Stimulated activated CD8-positive, alpha-beta memory T cell treated with anti-CD3 and anti-CD28 coated beads, Interleukin-4, amount 100 ng/mL, for 24 hours (primary cell): ENCODE measurements at places on chromosomes 12 and 14.

DNA sequence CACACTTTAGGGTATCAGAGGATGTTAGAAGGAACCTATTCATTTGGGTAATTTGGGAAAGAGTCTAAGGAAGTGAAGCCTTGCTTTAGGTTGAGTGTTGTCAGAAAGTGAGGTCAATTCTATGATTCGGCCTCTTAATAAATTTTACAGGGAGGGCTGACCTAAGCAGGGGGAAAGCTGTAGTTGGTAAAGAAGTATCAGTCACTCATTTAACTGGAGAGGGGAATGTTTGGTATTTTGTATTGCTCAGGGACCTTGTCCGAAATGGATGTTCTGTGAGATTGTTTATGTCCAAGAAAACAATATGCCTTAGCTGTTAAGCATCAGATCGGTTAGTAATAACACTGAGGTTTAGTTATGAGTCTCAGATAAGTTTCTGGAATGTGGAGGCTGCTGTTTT lies 7.3 kb downstream of the CAND1 start:
- no peak for DNase-seq

GRCh38 chr14:90426663-90427062 lies 29.8 kb downstream of the CALM1 start:
- no peak for DNase-seq

DNA sequence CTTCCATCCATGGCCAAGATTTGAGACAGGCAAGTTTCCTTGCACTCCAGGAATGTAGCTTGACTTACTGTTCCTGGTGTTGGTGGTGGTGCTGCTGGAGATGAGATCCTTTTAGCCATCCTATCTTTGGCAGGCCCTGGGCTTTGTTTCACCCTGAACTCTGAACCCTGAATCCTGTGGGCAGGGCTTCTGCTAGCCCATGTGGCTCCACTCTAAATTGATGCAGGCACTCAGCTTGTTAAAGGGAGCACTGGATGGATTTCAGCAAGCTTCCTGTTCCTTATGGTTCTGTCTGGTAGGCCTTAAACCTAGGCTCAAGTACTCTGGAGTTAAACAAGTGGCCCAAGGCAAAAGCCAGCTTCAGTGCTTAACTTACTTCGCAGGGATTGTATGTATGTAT lies 138.2 kb downstream of the RGS6 start:
- DNase-seq, result no peak

- DNase-seq, result no peak
Measured at GRCh38 chr14:22814941-22815713, at the start of gene SLC7A7. Gene SLC7A7, minus strand, starts transcription at chr14:22815435. Its CDS starts 2,037 bp downstream, at chr14:22813398.

GRCh38 chr12:53338017-53338416 lies 1.9 kb upstream of the SP7 start:
- DNase-seq, result no peak

GRCh38 chr14:76870166-76870565 lies 44.0 kb downstream of the LRRC74A start:
- DNase-seq, result no peak

DNA sequence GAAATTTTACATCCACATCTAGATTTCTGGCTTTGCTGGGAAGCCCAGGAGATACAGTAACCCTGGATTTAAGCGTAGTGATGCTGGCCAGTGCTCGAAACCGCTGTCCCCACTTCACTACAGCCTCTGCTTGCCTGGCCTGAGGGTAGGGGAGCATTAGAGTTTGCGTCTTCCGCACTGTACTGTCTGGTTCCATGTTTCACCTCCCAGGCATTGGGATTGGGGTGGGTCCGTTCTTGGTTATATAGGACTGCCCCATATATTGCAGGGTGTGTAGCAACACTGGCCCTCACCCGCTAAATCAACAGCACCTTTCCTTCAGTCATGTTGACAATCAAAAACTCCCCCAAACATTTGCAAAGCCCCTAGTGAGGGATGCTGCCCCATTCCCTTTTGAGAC lies 240.8 kb downstream of the ZFP36L1 start:
- DNase-seq, result no peak

DNA sequence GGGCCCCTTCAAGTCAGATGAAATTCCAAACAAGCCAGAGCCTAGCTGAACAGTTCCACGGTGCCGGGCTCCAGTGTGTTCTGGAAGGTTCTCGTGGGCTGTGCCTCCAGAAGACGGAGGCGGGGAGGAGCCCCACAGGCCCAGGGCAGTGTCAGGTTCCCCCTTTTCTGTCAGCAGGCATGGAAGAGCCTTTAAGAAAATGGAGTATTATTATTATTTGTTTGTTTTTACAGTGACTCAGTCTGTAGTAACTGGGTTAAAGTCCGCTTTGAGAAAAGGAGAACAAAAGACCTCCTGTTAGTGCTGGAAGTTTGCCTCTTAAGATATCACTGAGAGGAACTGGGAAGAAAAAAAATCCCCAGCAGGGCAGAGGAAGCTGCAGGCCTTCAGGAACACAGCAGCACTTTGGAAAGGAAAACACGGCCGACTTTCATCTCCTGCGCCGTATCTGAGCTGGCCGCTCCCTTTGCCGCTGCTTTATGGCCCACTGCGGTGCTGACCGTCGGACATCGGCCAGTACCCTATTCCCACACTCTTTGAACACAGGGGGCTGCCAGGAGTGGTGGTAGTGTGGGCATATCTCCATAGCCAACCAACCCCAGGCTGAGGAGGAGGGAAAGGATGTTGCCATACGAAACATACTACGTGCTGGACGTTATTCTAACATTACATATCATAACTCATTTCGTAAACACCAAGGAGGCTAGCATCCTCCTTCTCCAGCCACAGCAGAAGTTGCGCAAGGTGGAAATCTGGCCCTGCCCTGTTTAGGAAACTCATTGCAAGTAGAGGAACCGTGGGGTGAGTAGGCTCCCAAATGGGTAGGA lies 194.0 kb downstream of the ZFP36L1 start:
- no peak for DNase-seq

DNA sequence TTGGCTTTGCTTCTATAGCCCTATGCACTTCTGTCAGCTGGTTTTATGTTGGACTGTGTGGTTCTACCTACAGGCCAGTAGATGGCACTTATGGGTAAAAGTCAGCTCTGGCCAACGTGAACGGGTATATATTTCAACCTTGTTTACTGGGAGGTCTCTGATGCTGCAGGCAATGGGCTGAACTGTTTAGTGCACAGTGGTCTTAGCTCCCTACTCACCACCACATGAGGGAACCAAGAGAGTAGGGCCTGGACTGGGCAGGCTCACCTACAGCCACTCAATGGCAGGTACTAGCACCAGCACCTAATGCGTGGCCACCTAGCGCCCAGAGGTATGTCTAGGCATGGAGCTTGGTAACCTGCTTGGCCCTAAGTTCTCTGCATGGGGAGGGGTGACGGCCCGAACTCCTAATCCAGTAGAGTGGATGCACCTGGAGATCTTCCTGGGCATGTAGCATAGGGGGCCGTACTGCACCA lies 481.8 kb downstream of the TMEM117 start:
- DNase-seq, result no peak

GRCh38 chr12:116354950-116355783 lies 77.7 kb upstream of the MED13L start:
- DNase-seq, result no peak

DNA sequence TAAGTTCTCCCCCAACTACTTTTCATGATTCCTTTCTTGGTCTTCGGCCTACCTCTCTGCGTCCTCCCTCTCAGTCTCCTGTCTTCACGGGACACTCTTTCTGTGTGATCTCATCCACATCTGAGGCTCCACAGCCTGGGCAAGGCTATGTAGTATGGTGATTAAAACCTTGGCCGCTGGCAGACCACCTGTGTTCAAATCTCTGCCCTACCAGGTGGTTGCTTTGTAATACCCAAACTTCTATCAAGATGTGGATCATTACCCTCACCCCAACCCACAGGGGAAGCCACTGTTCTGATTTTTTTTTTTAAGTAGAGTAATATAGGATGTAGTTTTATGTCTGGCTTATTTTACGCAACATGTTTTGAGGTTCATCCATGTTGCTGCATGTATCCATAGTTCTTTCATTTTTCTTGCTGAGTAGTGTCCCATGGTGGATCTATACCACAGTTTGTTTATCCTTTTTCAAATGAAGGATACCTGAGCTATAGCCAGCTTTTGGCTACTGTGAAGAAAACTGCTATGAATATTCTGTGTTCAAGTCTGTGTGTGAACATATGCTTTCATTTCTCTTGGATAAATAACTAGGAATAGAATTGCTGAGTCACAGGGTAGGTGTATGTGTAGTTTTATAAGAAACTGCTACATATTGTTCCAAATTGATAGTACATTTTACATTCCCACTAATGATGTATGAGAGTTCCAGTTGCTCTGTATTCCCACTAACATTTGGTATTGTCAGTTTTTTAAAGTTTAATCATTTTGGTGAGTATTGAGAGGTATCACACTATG lies 8.3 kb upstream of the STAT6 start:
- no peak for DNase-seq

GRCh38 chr14:61802010-61802568 lies 39.9 kb downstream of the SNAPC1 start:
- no peak for DNase-seq

DNA sequence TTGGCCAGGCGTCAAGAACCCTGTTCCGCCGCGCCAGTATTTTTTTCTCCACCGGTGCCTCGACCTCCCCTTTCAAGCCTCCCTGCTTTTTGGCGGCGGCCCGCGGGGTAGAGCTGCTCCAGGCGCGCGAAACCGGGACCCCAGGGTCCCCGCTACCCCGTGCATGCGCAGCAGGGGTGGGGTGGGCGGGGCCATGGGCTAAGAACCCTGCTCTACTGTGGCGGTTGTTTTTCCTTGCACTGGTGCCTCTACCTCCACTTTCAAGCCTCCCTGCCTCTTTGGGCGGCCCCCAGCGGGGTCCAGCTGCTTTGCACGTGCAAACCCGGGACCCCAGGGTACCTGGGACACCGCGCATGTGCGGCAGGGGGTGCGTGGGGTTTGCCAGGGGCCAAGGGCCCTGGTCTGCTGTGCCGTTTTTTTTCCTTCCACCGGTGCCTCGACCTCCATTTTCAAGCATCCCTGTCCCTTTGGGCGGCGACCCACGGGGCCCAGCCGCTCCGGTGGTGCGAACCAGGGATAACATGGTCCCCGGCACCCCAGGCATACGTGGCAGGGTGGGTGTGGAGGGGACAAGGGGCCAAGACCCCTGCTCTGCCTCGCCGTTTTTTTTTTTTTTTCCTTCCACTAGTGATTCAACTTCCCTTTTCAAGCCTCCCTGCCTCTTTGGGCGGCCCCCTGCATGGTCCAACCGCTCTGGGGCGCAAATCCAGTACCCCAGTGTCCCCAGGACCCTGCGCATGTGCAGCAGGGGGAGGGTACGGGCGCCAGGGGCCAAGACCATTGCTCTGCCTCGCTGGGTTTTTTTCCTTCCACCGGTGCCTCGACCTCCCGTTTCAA lies 326.8 kb downstream of the ALG10 start:
- DNase-seq, result no peak

DNA sequence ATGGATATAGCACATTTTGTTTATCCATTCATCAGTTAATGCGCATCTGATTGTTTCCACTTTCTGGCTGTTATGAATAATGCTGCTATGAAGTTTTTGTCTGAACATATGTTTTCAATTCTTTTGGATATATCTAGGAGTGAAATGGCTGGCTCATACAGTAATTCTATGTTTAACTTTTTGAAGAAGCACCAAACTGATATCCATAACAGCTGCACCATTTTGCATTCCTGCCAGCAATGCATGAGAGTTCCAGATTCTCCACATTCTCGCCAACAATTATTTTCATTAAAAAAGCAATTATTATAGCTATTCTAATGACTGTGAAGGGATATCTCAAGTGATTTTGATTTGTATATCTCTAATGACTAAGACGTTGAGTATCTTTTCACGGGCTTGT lies 89.9 kb upstream of the PPP4R3A start:
- no peak for DNase-seq

DNA sequence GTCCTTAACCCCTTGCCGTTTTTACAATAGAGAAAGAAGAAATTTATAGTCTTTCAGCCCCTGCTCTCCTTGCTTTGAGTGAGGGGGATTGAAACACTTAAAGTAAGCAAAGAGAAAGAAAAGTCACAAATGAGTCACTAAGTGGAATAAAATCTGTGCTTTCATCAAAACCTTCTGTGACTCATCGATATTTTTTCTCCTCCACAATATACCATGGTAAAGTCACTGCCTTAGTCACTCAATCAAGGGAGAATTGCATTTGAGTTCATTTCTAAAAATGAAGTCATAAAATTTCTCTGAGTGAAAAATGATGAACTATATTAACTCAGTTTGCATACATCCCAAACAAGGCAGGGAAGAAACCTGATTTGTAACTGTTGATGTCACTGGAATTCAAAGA lies 470.3 kb downstream of the FOXG1 start:
- no peak for DNase-seq

- DNase-seq, result no peak
Measured at GRCh38 chr14:54698966-54699530, 132.1 kb downstream of the SAMD4A start.

- DNase-seq, result no peak
Measured at GRCh38 chr14:61516964-61517653, 178.2 kb upstream of the HIF1A start.

- DNase-seq, result no peak
Measured at GRCh38 chr12:24695657-24696329, 253.1 kb downstream of the BCAT1 start.

DNA sequence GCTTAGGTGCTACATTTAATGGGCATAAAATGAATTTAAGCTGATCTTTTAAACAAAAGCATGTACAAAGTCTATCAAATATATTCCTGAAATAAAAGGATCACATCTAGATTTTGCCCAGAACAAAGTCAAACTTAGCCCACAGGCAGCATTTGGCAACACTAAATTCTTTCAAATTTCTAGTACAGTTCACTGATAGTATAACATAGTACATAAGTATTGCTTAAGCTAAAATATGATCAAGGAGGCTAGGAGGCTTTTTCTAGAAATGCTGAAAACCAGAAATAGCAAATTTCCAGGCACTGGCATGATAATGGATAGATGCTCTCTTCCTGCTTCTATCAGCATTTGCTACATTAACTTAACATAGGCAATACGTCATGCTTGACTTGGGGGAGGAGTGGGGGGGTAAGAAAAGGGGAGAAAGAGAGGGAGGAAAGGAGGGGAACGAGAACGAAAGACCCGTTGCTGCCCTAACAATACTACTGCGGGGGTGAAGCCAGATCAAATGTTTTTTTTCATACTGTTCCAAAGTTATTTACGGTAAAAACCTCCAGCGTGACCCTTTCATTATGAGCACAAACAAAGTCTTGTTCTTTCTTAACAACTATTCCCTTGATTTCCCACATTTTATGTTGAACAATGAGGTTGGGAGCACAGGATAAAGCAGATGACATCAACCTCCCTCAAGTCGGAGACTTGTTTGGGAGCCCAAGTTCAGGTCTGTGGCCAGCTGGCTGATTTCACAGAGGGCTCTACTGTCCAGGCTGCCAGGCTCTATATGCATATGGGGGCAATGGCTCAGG lies 10.6 kb downstream of the TMED10 start:
- DNase-seq, result no peak

GRCh38 chr12:28603239-28603638 lies 413.0 kb downstream of the CCDC91 start:
- no peak for DNase-seq

- DNase-seq, result no peak
Measured at GRCh38 chr14:78278464-78279250, 108.5 kb downstream of the NRXN3 start.
